A549 treated with GW870086 at 1 μM for 4 hours (cell line): ENCODE measurements at places on chromosomes 3 and 15. TPM values are rescaled to one million over a fixed set of nuclear protein-coding genes. Genes with fewer than 3 reads are reported as not detected.

Gene CACNA2D2
- 0.42 to 0.66 TPM (median 0.53 TPM) in 5 replicates for total RNA-seq

Gene TIMP4
- 11.1 to 14.2 TPM (median 12.9 TPM) in 5 replicates for total RNA-seq

Gene RPL15
- total RNA-seq: 2,927 to 3,447 TPM (median 2,991 TPM) in 5 replicates

Gene C15orf62
- 0.07 to 0.09 TPM in 2 of 5 replicates, not detected in the others for total RNA-seq

Gene RTP4
- not detected in 5 replicates for total RNA-seq

Gene SLC35G2
- total RNA-seq: 25.7 to 31.3 TPM (median 27.7 TPM) in 5 replicates

Gene ALPK3
- total RNA-seq: 0.03 to 0.48 TPM (median 0.32 TPM) in 5 replicates

Gene ZBTB47
- 4.6 to 6.6 TPM (median 5.7 TPM) in 5 replicates for total RNA-seq

Gene SLC6A20
- total RNA-seq: 0.03 to 0.07 TPM (median 0.04 TPM) in 4 of 5 replicates, not detected in the other

Gene ABHD10
- 16.2 to 21.1 TPM (median 20.1 TPM) in 5 replicates for total RNA-seq

Gene THBS1
- total RNA-seq: 37.1 to 70.1 TPM (median 55.4 TPM) in 5 replicates

Gene STRA6
- total RNA-seq: 63.1 to 94.6 TPM (median 85.2 TPM) in 5 replicates

Gene LIPC
- 0.06 to 0.21 TPM (median 0.13 TPM) in 4 of 5 replicates, not detected in the other for total RNA-seq

Gene GXYLT2
- 0.82 to 2.1 TPM (median 1.4 TPM) in 5 replicates for total RNA-seq

Gene C3orf85
- not detected in 5 replicates for total RNA-seq

Gene APPL1
- total RNA-seq: 12.0 to 18.6 TPM (median 15.7 TPM) in 5 replicates

Gene TRAT1
- total RNA-seq: not detected in 5 replicates

Gene ISLR2
- total RNA-seq: 0.07 to 0.28 TPM (median 0.26 TPM) in 5 replicates

Gene NUP210
- total RNA-seq: 31.1 to 44.3 TPM (median 38.2 TPM) in 5 replicates

Gene RSL24D1
- 91.4 to 104 TPM (median 101 TPM) in 5 replicates for total RNA-seq

Gene PLSCR5
- not detected in 5 replicates for total RNA-seq

Gene GATM
- total RNA-seq: 1.9 to 3.5 TPM (median 2.6 TPM) in 5 replicates

Gene NEIL1
- total RNA-seq: 1.3 to 3.6 TPM (median 2.7 TPM) in 5 replicates

Gene PRKAR2A
- 14.5 to 21.4 TPM (median 16.9 TPM) in 5 replicates for total RNA-seq

Gene CLDN18
- total RNA-seq: not detected in 5 replicates

Gene PIERCE2
- total RNA-seq: 2.5 to 4.0 TPM (median 3.6 TPM) in 5 replicates

Gene SATB1
- 0.19 TPM in 1 of 5 replicates, not detected in the others for total RNA-seq

Gene ONECUT1
- total RNA-seq: 0.09 to 0.17 TPM (median 0.12 TPM) in 4 of 5 replicates, not detected in the other

Gene LAMB2
- 86.4 to 110 TPM (median 98.1 TPM) in 5 replicates for total RNA-seq

Gene TRIP4
- total RNA-seq: 27.0 to 32.8 TPM (median 28.1 TPM) in 5 replicates

Gene GALNT15
- total RNA-seq: 0.05 to 0.10 TPM (median 0.07 TPM) in 4 of 5 replicates, not detected in the other
